ENCODE measurements at places on chromosomes 5 and 9.

GRCh38 chr5:138738399-138738798 is 14.8 kb upstream of the CTNNA1 start:
- DNase-seq, result no peak

DNA sequence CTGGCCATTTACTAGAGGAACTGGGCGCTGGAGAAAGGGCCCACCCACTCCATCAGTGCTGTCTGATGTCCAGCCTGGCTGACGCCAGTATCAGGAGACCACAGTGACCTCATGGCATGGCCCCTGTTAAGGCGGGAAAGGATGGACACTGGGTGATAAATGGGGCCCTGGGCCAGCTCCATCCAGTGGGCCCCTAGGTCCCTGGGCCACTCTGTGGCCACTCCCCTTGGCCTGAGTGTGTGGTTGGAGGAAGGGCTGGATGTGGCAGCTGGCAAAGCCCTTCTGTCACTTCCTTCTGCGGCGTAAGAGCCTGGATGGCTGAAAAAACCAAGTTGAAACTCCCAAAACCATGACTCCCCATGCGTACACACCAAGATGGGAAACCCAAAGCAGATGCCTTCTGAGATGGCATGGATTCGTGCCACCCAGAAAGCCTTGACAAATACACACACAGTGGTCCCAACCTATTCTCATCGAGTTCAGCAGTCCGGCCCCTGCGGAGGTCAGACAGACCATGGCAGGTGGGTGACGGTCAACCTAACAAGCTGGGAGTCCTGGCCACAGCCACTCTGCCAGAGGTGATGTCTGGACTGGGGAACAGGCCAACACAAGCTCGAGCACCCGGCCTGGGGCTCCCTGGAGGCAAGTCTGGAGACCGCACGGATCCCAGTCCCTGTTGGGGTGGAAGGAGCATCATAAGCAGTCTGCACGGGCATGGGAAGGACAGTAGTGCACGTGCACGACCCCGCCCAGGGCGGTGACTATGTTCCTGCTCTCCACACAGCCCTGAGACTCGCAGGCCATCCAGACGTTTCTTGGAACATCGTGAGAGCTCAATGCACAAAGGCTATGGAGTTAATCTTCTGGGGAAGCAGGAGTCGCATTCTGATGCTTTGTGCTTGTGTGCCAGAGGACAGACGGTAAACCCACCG is 45.2 kb upstream of the NOTCH1 start:
- DNase-seq, result no peak

- no peak for DNase-seq
These were observed 567.7 kb downstream of the CAAP1 start for GRCh38 chr9:26324786-26325443.

GRCh38 chr9:95874989-95875304 is 544 bp upstream of the ERCC6L2 start:
- no peak for DNase-seq

DNA sequence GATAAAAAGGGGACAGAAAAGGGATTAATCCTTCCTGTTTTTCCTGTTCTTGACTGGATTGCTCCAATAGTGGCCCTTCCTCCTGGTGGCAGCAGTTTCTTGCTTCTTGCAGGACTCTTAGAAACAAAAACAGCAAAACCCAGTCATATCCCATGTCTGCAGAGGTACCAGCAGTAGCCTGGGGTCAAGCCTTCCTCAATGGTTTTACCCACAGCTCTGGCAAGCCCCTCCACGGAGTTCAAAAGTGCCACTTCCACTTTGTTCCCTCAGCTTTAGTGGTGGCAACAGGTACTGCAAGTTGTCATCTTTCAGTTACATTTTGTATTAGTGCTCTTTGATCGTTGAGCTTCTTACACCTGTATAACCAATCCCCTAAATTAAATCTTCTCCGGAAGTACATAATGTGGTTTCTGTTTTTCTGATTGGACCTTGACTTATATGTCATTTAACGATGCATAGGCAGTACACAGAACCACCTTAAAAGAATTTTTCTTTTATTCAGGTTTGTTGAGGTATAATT is 8.7 kb upstream of the RANBP6 start:
- no peak for DNase-seq

GRCh38 chr9:75197561-75197960 is 109.2 kb downstream of the OSTF1 start:
- DNase-seq, result no peak

DNA sequence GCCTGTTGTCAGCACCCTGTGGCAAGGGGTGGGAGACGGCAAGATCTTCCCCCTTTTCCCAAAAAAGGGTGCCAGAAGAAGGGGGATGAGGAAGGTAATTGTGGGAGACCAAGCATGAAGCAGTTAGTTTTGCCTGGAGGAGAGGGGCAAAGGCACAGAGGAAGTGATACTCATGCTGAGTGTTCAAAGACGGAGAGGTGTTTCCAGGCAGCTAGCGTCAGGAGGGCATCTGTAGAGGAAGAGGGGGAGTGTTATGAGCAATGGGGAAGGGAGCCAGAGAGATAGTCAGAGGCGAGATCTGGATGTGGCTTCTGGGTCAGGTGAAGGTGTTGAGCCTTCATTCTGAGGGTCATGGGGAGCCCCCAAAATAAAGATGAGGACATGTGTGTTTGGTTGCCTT is 26.9 kb upstream of the ADAM19 start:
- DNase-seq, result no peak

GRCh38 chr9:69812068-69813000 is 8.3 kb upstream of the CFAP95 start:
- no peak for DNase-seq

- no peak for DNase-seq
These were observed 37.7 kb downstream of the SAR1B start for GRCh38 chr5:134594797-134595457.

DNA sequence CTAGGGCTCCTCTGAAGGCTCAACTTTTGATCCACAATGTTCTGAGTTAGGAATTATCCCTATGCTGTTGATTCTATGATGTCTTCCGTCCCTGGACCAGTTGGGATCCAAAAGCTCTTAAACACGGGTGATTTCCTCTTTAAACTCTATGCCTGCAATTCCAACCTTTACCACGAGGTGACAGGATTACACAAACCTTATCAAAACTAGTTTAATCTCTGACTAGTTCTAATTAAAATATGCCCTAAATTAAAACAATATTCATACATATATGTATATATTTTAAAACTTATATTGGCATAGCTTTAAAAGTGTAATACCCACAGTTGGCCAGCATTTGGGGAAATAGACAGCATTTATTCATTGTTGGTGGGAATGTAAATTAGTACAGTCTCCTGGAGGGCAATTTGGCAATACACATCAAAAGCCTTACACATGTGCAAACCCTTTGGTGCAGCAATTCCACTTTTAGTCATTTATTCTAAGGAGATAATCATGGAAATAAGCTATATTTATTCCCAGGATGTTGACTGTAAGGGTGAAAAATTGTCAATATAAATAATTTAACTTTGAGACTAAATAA is 51.6 kb upstream of the PHYKPL start:
- no peak for DNase-seq

- no peak for DNase-seq
These were observed 24.4 kb upstream of the PPP1R2B start for GRCh38 chr5:156825688-156826087.

DNA sequence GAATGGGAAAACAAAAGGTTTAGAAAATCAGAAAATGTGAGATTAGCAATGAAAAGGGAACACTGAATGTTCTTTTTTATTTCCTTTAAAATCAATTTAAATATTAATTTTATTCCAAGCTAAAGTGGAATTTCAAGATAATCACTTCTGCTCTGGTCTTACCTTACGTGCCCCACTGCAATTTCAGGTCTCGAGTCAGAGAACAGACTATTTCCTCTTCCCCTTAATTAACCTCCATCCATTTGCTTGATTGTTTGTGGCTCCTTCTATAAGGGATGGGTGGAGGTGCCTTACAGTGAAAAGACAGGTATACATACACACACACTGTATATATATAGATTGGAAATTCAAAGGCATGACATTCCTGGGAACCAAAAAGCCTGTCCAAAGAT is 137.1 kb downstream of the SUSD1 start:
- no peak for DNase-seq

DNA sequence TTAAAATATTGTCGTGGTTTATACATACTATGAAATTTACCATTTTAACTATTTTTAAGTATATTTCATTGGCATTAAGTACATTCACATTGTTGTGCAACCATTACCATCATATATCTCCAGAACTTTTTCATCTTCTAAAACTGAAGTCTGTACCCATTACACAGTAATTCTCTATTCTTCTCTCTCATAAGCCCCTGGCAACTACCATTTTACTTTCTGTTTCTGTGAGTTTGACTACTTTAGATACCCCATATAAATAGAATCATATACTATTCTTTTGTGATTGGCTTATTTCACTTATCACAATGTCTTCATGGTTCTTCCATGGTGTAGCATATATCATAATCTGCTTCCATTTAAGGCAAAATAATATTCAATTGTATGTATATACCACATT is 30.3 kb downstream of the NDUFS4 start:
- no peak for DNase-seq

- no peak for DNase-seq
These were observed 157.7 kb downstream of the SLF1 start for GRCh38 chr5:94776167-94776566.

DNA sequence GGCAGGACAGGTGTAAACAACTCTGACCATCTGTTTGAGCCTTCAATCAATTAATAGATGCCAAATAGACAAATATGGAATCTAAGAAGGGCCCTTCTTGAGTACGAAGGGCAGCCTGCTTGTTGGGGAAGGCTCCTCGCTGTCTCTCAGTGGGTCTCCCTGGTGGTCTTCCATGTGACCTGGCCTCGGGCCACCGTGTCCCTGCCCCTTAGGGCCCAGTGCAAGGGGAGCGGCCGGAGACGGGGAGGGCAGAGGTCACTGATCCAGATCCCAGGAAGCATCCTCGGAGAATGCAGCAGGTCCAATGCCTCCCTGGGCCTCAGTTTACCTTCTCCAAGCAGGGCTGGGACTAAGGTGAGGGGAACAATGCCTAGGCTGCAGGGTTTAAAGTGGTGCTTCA is 2.5 kb downstream of the DBH start:
- no peak for DNase-seq

- DNase-seq, result no peak
These were observed 2.0 kb downstream of the DAB2 start for GRCh38 chr5:39422728-39423285.
